ENCODE measurements at places on chromosomes 5 and 9.

DNA sequence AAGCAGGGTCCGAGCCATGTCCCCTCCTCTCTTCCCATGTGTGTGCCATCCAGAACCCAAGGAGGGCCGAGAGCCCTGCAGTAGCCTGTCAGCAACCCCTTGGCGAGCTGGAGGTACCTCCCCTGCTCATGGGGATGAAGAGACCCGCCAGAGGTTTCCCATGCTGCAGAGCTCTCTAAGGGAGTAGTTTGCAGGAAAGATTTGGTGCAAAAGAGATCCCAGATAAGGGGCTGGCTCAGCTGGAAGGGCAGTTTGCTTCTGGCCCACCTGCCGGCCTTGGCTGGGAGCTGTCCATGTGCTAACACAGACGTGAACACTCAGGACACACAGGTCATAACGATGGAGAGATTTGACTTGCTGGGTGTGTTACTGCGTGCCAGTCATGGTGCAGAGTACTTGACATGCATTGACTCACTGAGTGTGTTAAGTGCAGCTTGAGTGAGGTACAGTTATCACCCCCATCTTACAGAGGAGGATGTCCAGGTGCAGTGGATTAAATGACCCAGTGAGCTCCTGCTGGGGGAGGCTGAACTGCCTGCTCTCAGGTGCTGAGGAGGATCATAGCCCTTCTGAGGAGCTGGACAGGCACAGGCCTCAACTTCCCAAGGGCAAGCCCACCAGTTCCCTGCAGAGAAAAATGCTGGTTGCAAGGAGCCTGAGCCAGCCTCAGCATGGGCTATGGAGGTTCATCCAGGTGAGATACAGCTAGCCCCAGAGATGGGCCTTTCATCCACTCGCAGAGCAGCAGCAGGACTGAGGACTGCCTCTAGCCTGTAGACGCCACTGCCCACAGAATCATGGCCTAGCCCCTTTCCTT is 6.3 kb upstream of the SLC25A48 start:
- no peak for DNase-seq

- DNase-seq: no peak
Measured at GRCh38 chr9:35114840-35115628, 628 bp downstream of the ATOSB start.

- peak; percentile 65 for DNase-seq
Measured at GRCh38 chr5:168946363-168946762, 354.6 kb downstream of the SLIT3 start.

- DNase-seq: no peak
Measured at GRCh38 chr5:122421374-122422079, 109.5 kb downstream of the SNCAIP start.

DNA sequence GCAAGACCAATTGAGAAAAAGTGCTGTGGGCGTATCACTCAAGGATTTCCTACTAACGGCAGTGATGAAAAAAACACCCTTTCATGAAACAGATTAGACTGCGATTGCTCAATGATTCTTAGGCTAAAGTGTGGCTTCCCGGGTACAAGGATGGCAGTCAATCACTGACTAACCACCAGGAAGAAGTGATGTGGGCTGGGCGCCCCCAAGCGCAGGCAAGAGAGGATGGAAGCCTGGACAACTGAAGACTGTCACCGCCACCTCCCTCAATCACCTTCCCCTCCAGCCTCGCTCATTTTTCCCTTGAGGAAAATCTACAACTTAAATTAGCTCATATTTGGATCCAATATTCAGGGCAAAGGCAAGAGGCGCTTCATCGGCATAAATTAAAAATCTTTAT is 707.2 kb downstream of the MTRR start:
- peak; percentile 16 for DNase-seq

DNA sequence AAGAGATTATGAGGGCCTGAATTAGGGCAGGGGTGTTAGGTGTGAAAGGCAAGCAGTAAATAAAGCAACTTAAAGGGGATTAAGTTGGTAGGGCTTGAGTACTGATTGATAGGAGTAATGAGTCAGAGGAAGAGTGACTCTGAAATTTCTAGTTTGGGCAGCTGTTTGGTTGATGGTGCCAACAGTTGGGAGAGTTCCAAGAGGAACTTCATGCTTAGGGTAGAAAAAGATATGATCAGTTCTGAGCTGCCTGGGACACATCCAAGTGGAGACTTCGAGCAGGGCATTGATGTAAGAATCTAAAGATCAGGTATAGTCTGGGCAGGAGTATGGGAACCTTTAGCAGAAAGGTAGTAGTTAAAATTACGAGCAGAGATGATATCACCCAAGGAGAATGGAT is 10.2 kb downstream of the MAMDC2 start:
- DNase-seq: no peak

GRCh38 chr9:22241611-22242010 is 205.0 kb upstream of the DMRTA1 start:
- DNase-seq: no peak

- no peak for DNase-seq
Measured at GRCh38 chr5:16313761-16314160, 134.2 kb upstream of the MARCHF11 start.

- DNase-seq: no peak
Measured at GRCh38 chr5:33524476-33524875, 83.7 kb downstream of the TARS1 start.

- DNase-seq: no peak
Measured at GRCh38 chr5:10251405-10251804, 1.3 kb downstream of the CCT5 start.

GRCh38 chr5:169563369-169563768 is 20.2 kb upstream of the SPDL1 start:
- no peak for DNase-seq

GRCh38 chr5:157575381-157576020 is at the start of gene ADAM19:
Gene ADAM19 (minus strand): TSS chr5:157575775. CDS start chr5:157575696, 79 bp downstream.
- peak; percentile 73 for DNase-seq

- DNase-seq: peak; percentile 94
Measured at GRCh38 chr5:14011089-14012020, 66.9 kb upstream of the DNAH5 start.

DNA sequence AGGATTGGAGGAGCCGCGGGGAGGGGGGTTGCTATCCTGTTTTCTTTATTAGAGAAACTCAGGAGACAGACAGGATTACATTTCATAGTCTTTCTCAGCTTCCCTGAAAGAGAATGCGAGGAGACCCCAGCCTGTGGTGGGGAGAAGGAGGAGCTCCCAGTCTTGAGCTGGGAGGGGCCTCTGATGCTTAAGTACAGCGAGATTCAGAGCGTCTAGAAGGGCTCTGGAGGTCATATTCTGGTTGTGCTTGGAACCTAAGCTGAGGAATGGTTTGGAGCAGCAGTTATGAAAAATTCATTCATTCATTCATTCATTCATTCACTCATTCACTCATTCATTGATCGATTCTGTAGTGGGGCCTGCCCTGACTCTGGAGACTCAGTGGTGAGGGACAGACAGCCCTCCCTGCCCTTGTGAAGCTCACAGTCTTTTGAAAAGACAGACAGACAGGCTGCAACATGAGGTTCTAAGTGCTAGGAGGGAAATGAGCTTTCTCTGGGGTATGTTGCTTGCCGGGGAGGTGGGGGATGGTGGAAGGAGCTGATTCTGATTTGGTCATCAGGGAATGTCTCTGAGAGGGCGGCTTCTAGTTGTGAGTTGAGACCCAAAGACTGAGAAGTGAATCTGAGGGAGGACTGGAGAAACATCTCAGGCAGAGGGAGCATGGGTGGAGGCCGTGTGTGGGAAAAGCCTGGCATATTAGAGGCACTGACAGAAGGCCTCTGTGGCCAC is 2.5 kb upstream of the SPRY4 start:
- no peak for DNase-seq

GRCh38 chr9:84258371-84258770 is 82.2 kb downstream of the SLC28A3 start:
- no peak for DNase-seq

DNA sequence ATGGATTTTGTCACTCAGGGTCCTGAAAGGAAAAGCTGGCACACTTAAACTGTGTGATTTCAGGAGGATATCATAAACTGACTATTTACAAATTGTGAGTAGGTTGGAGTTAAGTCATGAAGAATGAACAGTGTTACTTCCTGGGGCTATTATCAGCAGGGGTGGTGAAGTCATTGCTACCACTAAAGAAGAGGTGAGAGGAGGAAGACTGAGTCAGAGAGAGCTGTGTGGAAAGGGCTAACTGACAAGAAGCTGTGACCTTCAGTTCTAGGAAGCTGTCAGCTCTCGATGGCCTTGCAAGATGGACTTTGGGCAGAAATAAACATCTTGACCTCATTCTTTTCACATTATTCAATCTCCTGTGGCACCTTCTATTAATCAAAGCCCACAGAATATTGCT is 72.3 kb upstream of the STARD4 start:
- no peak for DNase-seq

GRCh38 chr5:109408991-109409843 is 557 bp downstream of the PJA2 start:
- DNase-seq: peak; percentile 62

- DNase-seq: no peak
Measured at GRCh38 chr5:157456301-157456700, 3.7 kb upstream of the NIPAL4 start.

- no peak for DNase-seq
Measured at GRCh38 chr9:121362813-121363621, 7.0 kb downstream of the STOM start.

GRCh38 chr5:91469517-91470165 is 86.5 kb upstream of the ARRDC3 start:
- no peak for DNase-seq

DNA sequence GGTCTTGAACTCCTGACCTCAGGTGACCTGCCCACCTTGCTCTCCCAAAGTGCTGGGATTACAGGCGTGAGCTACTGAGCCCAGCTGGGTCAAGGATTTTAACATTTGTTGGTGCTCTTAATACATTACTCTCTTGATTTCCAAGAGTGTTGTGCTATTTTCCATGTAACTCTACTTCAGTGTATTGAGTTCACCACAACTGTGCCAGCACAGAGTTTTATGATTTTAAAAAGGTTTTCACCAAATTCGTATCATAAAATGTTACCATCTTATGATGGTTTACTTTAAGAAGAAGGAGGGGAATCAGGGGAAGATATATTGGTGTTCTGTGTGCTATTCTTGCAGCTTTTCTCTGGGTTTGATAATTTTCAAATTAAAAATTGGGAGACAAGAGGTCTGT is 6.6 kb upstream of the ADGRD2 start:
- DNase-seq: no peak

GRCh38 chr5:14574096-14574495 is 7.5 kb upstream of the OTULINL start:
- no peak for DNase-seq

DNA sequence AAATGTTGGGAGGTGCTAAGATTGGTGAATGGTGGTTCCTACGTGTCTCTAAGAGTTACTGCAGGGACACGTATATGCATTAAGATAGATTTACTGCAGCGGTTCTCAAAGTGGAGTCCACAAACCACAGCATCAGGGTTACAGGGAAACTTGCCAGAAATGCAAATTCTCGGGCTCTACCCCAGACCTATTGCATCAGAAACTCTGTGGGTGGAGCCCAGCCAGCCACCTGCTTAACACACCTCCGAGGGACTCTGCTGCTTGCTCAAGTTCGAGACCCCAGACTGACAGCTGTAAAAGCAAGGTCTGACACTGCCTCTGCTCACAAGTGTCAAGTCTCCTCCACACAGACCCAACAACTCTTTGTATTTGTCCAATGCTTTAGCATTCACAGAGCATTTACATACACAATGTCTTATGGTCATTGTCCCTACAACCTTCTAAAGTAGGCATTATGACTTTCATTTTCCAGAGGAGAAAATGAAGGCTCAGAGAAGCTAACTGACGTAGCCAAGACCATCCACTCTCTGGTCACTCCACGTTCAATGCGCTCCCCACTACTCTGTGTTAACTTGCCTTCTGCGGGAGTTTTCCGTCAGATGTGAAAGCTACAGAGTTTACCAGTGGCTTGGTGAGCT is 48.8 kb downstream of the HSD17B3 start:
- DNase-seq: peak; percentile 42

GRCh38 chr5:66629446-66629845 is 33.3 kb downstream of the MAST4 start:
- DNase-seq: no peak

DNA sequence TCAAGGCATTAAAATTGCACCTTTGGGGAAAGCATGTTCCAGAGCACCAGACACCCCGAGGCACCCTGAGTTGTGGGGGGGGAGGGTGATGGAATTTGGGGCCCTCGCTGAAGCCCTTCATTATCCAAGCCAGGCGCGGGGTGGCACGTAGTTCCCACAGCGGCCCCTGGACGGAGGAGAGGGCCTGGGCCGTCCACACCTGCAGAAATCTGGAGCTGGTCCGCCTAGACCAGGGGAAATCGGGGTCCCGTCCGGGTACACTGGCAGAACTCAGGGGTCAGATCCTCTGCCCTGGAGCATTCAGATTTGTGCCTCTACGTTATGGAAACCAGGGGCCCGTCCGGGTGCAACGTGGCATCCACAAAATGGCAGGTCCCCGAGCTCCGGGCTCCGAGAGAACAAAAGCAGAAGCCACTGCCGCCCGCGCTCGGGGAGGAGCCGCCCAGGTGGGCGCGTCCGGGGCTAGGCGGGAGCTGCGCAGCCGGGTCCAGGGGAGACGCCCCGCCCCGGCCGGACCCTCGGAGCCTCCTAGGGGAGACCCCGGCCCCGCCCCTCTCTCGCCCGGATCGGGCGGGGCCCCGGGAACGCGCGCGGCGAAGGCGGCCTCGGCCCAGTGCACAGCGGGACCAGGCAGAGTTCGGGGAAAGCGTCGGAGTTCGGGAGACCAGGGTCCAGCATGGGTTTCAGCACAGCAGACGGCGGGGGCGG is at the start of gene PLEKHG4B:
PLEKHG4B (plus strand) TSS at position 613 of the 708 bp plus-strand sequence; CDS start at position 677, 64 bp downstream.
- peak; percentile 91 for DNase-seq

- peak; percentile 48 for DNase-seq
Measured at GRCh38 chr9:16039988-16040761, 487.3 kb downstream of the CCDC171 start.

DNA sequence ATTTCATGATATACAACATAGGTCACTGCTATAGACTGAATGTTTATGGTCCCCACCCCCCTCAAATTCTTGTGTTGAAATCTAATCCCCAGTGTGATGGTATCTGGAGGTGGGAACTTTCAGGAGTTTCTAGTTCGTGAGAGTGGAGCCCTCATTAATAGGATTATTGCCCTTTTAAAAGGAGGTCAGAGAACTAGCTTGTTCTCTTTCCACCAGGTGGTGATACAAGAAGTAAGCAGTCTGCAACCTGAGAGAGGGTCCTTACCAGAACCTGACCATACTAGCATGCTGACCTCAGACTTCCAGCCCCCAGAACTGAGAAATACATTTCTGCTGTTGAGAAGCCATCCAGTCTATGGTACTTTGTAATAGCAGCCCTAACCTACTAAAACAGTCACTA is 33.3 kb downstream of the TMEM161B start:
- DNase-seq: no peak

DNA sequence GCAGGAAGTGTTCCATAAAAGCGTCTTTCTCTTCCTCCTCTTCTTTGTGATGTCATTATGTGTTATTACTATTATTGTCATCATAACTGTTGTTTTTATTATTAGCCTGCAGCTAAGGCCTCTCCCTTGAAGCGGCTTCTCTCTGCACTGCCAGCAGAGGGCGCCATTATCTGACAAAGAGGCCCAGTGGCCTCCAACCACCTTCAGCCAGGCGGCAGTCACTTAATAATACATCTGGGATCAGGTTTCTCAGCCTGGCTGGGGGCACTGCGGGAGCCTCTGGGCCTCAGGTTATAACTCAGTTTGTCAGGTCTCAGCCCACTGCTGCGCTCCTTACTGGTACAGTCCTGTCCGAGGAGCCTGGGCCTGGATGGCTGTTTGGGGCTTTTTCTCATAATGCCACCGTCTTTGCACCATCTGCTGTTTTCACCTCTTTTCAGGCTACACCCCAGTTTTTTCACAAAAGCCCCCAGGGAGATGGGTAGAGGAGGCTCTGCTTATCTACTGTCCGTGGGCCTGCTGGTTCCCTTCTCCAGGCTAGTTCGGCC is 281.9 kb downstream of the NSG2 start:
- DNase-seq: peak; percentile 92

All from WTC11 (cell line).